Fibroblast of skin of abdomen (primary cell): ENCODE measurements at places on chromosomes 5 and 9.

- DNase-seq: no peak
These were observed 159.5 kb downstream of the ARL15 start for GRCh38 chr5:54150841-54151240.

- no peak for DNase-seq
These were observed 3.0 kb upstream of the PCDH1 start for GRCh38 chr5:141880961-141881801.

DNA sequence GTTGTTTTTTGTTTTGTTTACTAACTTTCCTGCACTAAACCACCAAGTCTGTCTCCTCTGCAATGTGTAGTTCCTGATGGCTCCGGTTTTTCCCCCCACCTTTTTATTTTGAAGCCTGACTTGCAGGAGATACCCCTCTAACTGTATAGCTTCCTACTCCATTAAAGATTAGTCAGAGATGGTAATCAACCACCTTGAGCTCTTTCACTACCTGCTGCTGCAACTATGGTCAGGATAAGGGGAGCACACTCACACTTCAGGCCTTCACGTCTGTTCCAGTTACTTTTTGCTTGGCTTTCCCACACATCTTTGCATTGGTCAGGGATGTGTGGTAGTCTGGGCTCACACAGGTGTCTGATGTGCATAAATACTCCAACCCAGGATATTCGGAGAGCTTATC is 63.4 kb downstream of the NR6A1 start:
- no peak for DNase-seq

- DNase-seq: no peak
These were observed 37.9 kb downstream of the ADRB2 start for GRCh38 chr5:148864113-148864841.

- DNase-seq: no peak
These were observed 211.0 kb downstream of the CEMIP2 start for GRCh38 chr9:71557310-71557709.

- no peak for DNase-seq
These were observed 52.6 kb upstream of the SH3PXD2B start for GRCh38 chr5:172506921-172507320.

- DNase-seq: no peak
These were observed 357.2 kb downstream of the ZSWIM6 start for GRCh38 chr5:61689153-61689846.

- peak; percentile 78 for DNase-seq
These were observed 203.1 kb downstream of the ROR2 start for GRCh38 chr9:91746904-91747303.

DNA sequence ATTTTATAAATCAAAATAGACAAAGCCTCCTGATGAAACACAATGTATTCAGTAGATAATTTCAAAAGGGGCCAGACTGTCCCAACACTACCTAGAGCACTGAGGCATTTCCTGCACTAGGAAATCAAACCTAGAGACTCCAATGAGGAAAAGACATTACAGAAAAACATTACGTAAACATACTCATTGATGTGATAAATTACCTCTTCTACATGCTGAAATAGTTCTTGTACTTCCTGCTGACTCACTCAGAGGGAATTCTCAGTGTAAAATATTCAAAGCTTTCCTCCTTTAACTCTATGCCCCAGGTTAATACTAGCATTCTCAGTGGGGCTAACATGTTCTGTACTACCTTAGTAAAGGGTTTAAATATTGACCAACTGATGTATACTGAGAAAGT is 178.0 kb downstream of the ESM1 start:
- DNase-seq: peak; percentile 85

DNA sequence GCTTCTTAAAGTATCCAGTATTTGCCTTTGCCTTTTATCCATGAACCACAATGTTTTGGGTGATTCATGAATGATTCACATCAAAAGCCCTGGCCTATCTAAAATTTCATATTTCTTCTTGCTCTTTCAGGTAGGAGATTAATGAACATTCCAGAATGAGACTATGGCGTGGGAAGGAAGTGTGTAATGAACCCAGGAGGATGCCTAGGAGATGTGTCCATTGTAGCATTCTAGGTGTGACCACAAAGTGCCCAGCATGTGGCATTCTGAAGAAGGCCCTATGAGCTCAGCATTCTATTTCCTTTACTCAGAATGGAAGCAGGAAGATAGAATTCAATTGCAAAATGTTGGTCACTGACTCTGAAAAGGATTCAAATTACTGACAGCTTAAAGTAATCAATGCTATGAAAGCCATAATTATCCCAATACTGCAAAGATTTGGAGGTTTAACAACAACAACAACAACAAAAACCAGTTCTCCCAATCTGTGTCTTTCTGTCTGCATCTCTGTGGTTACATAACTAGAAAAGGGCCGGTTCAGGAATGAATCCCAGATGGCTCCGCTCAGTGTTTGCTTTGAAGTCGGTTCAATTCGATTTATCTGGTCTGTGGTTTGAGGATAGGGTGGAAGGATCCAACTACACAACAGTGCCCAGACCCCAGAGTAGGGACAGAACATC is 126.7 kb downstream of the FOXD1 start:
- DNase-seq: peak; percentile 98

DNA sequence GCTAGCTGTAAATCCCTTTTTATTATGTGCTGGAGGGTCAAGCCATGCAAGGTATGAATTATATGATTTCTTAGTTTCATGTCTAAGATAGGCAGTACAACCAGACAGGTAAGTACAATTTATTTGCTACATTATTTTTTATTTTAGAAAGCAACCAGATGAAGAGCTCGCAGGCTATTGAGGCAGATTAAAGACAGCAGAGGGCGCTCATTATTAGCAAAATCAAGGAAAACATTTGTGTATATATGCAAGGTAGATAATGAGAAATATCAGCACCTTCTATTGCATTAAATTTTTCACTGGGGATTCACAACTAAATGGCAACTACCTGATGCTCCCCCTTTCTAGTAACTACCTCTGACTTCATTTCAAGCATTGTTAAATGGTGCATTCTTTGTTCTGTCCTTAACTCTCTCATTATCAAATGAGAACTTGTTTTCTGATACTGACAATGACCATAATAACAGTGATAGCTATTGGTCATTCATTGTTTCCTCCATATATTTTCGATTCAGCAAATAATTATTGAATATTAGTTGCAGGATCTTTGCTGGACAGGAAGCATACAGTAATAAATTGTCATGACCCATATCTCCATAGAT is 8.6 kb downstream of the SCGB3A2 start:
- no peak for DNase-seq

GRCh38 chr9:70412832-70413463 is 1.5 kb downstream of the KLF9 start:
- peak; percentile 71 for DNase-seq

DNA sequence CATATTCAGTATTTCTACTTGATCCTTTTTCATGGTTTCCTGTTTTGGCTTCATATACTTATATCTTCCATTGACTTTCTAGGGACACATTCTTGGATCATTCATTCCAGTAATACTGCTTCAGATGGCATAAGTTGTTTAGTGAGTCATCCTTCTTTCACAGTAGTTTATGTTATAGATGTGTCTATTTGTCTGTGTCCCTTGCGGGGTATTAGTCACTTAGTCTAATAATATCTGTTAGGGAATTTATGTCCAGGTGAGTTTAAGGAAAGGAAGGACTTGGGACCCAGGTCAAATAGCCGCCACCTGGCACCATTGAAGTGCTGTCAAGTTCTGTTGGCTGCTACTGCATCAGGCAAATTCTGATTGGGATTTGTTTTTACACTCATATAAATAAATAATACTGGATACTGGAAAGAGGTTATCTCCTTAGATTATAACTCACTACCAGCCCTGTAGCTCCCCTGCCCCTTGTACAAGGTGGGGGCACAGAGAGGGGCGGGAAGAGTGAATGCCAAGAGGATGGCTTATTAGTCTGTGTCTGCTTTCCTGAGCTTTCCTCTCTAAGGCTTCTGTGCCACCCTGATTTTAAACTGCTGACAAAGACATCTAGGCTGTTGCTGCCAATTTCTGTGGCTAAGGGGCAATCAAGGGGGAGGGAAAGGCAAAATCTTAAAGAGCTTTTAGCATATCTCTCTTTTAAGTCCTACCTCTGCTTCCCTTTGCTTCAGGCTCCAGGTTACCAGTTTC is 64.9 kb downstream of the CDC42SE2 start:
- DNase-seq: peak; percentile 46

- DNase-seq: no peak
These were observed 108.5 kb downstream of the MVB12B start for GRCh38 chr9:126435105-126435504.

GRCh38 chr5:26415987-26416779 is 622.2 kb downstream of the CDH9 start:
- no peak for DNase-seq

GRCh38 chr5:104538734-104539133 is 976.1 kb upstream of the NUDT12 start:
- no peak for DNase-seq

DNA sequence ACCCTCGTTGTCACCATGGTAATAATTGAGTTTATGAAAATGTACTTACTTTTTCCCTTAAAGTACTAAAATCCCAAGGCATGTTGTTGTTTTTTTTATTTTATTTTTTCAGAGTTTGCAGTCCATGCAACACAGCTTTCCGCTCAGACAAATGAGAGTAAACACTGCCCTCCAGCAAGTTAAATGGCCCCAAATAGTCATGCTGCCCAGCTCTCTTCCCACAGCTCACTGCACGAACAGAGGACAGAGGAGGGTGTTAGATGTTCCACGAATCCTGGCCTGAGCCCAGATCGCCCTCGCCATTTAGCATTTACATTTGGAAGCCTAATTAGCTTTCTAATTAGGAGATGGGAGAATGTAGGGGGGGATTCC is 1.9 kb downstream of the NIM1K start:
- DNase-seq: no peak
